Sigmoid colon (tissue), 7 donors: ENCODE measurements at places on chromosomes 3 and 15. TPM values are rescaled to one million over a fixed set of nuclear protein-coding genes. Genes with fewer than 3 reads are reported as not detected.

DNA sequence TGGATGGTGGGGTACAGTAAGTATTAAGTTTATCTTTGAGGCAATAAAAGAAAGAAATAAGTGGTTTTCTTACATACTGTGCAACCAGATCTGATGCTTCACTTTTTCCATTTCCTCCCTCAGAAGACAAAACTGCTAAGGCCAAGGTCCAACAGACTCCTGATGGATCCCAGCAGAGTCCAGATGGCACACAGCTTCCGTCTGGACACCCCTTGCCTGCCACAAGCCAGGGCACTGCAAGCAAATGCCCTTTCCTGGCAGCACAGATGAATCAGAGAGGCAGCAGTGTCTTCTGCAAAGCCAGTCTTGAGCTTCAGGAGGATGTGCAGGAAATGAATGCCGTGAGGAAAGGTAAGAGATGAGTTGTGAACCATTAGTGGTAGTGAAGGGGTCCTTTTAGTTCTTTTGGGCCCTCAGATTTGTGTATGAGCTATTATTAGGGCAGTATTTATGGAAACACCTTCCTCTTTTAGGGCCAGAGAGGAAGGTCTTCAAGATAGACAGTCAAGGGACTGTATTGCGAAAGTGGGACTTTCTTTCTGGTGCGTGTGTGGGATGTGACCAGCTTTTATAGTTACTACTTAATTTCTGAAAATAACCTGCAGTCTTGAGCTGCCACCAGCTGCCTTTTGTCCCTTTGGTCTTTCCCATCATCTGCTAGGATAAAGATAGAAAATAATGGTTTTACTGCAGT, 4.6 kb downstream of the ALAS1 start:
- H3K27me3 ChIP-seq = no peaks in the 10 kb centered on the region
- no peak for DNase-seq
- H3K4me1 ChIP-seq = no peaks in the 10 kb centered on the region
- peak overlapping the region; percentile 24 for H3K27ac ChIP-seq
- H3K4me3 ChIP-seq = no peak overlapping the region

DNA sequence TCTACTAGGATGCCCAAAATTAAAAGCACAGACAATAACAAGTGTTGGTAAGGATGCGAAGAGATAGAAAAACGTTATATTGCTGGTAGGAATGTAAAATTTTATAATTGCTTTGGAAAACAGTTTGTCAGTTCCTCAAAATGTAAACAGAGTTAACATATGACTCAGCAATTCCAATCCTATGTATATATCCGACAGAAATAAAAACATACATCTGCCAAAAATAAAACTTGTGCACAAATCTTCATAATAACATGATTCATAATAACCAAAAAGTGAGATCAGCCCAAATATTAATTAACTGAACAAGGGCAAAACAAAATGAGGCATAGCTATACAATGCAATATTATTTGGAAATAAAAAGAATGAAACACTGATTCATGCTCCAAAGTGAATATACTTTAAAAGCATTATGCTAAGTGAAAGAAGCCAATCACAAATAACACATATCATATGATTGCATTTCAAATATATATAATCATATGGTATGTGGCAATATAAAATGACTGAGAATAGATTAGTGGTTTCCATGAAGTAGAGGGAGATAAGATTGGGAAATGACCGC, 609.3 kb downstream of the IGSF11 start:
- no peak overlapping the region for H3K27ac ChIP-seq
- no peaks in the 10 kb centered on the region for H3K36me3 ChIP-seq
- no peak overlapping the region for H3K4me3 ChIP-seq
- no peak for DNase-seq
- H3K27me3 ChIP-seq = no peaks in the 10 kb centered on the region

DNA sequence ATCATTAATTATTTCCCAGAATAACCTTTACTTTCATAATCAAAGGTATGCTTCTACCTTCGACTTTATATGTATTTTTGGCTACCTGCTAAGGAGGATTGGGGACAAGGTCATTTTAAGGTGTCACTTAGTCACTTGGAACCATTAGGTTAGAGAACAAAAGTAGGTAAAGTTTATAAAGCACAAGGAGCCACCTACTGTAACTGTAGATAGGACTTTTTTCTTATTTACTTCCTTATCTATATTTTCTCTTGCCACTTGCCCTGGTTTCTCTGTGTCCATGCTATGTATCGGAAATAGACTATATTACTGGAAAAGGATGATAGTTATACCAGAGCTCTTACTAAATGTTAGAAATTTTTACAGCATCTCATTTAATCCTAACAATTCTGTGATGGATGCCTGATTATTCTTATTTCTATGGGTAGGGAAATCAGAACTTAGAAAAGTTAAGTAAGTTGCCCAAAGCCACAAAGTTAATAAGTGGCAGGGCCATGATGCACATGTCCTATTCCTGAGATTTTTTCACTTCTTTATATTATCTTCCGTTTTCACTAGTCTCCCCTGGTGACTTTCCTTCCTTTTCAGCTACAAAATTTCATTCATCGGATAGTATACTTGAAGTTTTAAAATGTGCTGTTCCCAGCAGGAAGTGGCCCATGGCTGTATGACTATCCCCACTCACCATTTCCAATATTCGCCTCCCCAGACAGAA, 132.5 kb downstream of the CMSS1 start:
- no peak overlapping the region for H3K4me3 ChIP-seq
- H3K27ac ChIP-seq = no peak overlapping the region

GRCh38 chr3:48919215-48920138, 835 bp downstream of the ARIH2 start:
- no peak for DNase-seq
- H3K36me3 ChIP-seq = peaks cover 23% of the 10 kb centered on the region
- peaks cover 26% of the 10 kb centered on the region for H3K4me1 ChIP-seq
- H3K4me3 ChIP-seq = peak overlapping the region; percentile 89
- H3K27ac ChIP-seq = peak overlapping the region; percentile 97

GRCh38 chr15:56351957-56352506, 13.2 kb upstream of the TEX9 start:
- H3K36me3 ChIP-seq = no peaks in the 10 kb centered on the region
- H3K27ac ChIP-seq = no peak overlapping the region
- no peak overlapping the region for H3K4me3 ChIP-seq
- H3K4me1 ChIP-seq = no peaks in the 10 kb centered on the region
- no peak for DNase-seq

GRCh38 chr15:53716909-53717876, 42.3 kb downstream of the WDR72 start:
- no peak overlapping the region for H3K27ac ChIP-seq
- no peak for DNase-seq
- H3K36me3 ChIP-seq = no peaks in the 10 kb centered on the region
- H3K27me3 ChIP-seq = no peaks in the 10 kb centered on the region
- no peak overlapping the region for H3K4me3 ChIP-seq
- no peaks in the 10 kb centered on the region for H3K4me1 ChIP-seq

GRCh38 chr15:36469311-36469966, 110.0 kb upstream of the CDIN1 start:
- no peaks in the 10 kb centered on the region for H3K27me3 ChIP-seq
- peaks cover 8% of the 10 kb centered on the region for H3K4me1 ChIP-seq
- H3K27ac ChIP-seq = no peak overlapping the region
- H3K36me3 ChIP-seq = no peaks in the 10 kb centered on the region
- H3K4me3 ChIP-seq = no peak overlapping the region
- DNase-seq = no peak

GRCh38 chr3:52225452-52226228, at the start of gene TLR9:
Gene TLR9 (minus strand): TSS chr3:52225645. CDS start chr3:52225529, 116 bp downstream.
- no peaks in the 10 kb centered on the region for H3K27me3 ChIP-seq
- DNase-seq = no peak
- H3K4me3 ChIP-seq = no peak within 1 kb of the TSS
- no peaks in the 10 kb centered on the region for H3K4me1 ChIP-seq

GRCh38 chr15:52670087-52670486, 9.1 kb downstream of the ATOSA start:
- no peak for DNase-seq
- H3K4me3 ChIP-seq = no peak overlapping the region
- H3K4me1 ChIP-seq = peaks cover 34% of the 10 kb centered on the region
- H3K36me3 ChIP-seq = peaks cover 94% of the 10 kb centered on the region
- H3K27ac ChIP-seq = no peak overlapping the region

- no peak overlapping the region for H3K4me3 ChIP-seq
- no peak for DNase-seq
- H3K4me1 ChIP-seq = no peaks in the 10 kb centered on the region
Observed at GRCh38 chr3:193665370-193665989, 72.5 kb downstream of the OPA1 start.

DNA sequence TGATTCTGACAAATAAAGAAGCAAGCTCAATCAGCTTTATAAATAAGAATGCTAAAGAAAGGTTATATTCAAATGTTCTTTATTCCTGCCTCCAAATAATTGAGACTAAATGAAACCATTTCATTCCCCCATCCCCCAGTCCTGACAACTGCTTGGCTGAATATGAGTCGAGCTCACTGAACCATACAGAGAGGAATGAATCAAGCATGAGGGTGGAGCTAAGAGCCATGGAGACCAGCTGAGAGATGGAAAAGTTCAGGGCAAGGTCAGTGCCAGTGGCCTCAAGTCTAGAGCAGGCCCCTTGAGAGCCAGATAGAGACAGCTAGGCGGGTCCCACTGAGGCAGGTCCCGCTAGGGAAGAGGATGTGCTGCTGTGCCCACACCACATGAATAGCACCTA, 188.7 kb upstream of the EIF1B start:
- no peak overlapping the region for H3K27ac ChIP-seq
- no peaks in the 10 kb centered on the region for H3K4me1 ChIP-seq
- DNase-seq = no peak

DNA sequence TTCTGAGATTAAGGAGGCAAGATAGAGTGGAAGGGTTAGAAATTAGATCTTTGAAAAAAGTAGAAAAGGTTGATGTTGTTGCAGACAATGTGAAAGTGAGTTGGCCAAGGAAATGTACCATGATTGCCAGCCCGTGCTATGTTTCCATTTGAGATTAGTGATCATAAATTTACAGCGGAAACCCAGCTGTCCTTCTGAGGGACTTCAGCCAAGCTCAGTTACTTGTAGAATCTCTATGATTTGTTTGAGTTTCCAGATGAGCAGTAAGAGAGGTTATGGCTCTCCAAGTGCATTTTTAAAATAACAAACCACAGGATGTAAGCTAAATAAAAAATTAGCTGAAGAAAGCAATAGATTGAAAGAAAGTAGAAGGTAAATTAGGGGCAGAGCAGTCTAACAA, 54.2 kb upstream of the RBMS3 start:
- no peaks in the 10 kb centered on the region for H3K36me3 ChIP-seq
- no peak for DNase-seq
- H3K27me3 ChIP-seq = no peaks in the 10 kb centered on the region
- no peak overlapping the region for H3K27ac ChIP-seq

DNA sequence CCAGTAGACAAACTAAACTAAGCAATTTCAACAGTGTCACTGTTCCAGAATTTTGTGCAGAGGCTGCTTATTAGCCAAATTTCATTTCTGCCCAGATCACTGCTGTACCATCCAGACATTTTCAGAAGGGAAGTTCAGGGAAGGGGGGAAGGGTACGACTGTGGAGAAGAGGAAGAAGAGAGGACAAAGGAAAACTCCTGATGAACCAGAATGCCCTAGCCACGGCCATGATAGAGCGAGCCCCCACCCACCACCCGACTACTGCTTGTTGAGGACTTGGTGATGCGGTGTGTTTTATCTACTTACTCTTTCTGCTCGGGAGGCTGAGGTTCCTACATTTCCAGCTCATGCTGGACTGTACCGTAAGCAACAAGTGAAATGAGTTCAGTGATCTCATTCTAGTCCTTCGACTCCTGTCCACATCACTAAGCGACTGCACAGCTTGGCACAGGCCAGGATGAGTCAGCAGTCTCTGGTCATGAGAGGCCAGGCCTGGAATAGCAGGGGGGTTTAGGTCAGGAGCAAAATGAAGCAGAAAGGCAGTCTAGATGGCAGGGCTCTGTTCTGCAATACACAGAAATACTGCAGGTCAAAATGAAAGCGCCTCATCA, 330.8 kb downstream of the TIGIT start:
- peak; percentile 98 for DNase-seq
- peak overlapping the region; percentile 42 for H3K4me3 ChIP-seq
- H3K27me3 ChIP-seq = no peaks in the 10 kb centered on the region
- H3K4me1 ChIP-seq = peaks cover 55% of the 10 kb centered on the region

GRCh38 chr15:64600794-64601193, 140.4 kb downstream of the ZNF609 start:
- no peaks in the 10 kb centered on the region for H3K36me3 ChIP-seq
- no peaks in the 10 kb centered on the region for H3K27me3 ChIP-seq
- no peak for DNase-seq
- H3K4me3 ChIP-seq = no peak overlapping the region

DNA sequence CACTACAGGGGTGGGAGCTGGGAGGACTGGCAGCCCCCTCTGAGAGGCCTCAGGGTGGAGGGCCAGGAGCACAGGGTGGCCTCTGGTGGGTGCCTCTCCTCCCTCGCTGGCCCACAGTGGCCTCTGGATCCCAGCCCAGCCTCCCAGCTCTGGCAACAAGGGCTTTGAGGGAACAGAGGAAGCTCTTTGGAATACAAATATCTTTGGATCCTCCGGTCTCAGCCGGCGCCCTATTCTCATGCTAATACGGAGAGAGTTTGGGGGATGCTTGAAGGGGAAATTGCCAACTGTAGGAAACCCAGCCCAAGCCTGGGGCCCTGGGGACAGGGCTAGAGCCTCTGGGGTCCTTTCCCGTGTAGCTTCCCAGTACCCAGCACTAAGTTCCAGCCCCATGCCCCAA, 33.4 kb upstream of the INSYN1 start:
- H3K36me3 ChIP-seq = no peaks in the 10 kb centered on the region
- H3K27ac ChIP-seq = no peak overlapping the region
- no peak overlapping the region for H3K4me3 ChIP-seq
- DNase-seq = no peak

- no peaks in the 10 kb centered on the region for H3K36me3 ChIP-seq
- H3K4me3 ChIP-seq = no peak overlapping the region
- H3K27me3 ChIP-seq = no peaks in the 10 kb centered on the region
- H3K4me1 ChIP-seq = no peaks in the 10 kb centered on the region
- H3K27ac ChIP-seq = peak overlapping the region; percentile 51
Observed at GRCh38 chr15:85551221-85551832, 170.9 kb downstream of the AKAP13 start.

DNA sequence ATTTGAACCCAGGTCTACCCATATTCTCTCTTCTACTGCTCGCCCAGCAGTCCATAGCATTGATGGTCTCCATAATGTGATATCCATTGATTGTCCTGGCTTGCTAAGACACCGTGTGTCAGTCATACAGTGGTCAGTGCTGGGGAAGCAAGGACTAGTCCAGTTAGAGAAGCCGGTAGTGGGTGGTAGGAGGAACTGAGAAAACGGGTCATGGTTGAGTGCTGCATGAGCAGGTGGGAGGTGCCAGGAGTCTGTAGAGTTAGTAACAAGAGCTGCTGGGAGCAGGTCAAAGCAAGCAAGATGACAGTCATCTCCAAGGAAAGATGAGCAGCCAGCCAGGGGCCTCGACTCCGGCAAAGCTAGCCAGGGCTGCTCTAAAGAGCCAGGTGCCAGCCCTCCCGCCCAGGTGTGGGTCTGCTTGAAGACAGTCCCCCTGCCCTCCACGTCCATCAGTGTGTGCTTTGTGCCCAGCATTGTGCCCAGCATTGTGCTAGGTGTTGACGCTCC, 29.5 kb upstream of the USP3 start:
- no peak for DNase-seq
- H3K4me1 ChIP-seq = peaks cover 26% of the 10 kb centered on the region
- no peak overlapping the region for H3K27ac ChIP-seq
- no peaks in the 10 kb centered on the region for H3K27me3 ChIP-seq
- H3K36me3 ChIP-seq = no peaks in the 10 kb centered on the region

Gene SAMD7
- not detected for total RNA-seq

Gene RBMS3
- total RNA-seq = 61.5 TPM

Gene CCDC39
- not detected for total RNA-seq

Gene B3GALNT1
- 5.4 TPM for total RNA-seq

Gene MME
- total RNA-seq = 1.1 TPM

Gene NLGN1
- total RNA-seq = 33.5 TPM

Gene RTP1
- not detected for total RNA-seq

Gene NAALADL2
- total RNA-seq = 6.0 TPM
